Neural progenitor cell (in vitro differentiated cells): ENCODE measurements at places on chromosomes 6 and 20. TPM values are rescaled to one million over a fixed set of nuclear protein-coding genes. Genes with fewer than 3 reads are reported as not detected.

DNA sequence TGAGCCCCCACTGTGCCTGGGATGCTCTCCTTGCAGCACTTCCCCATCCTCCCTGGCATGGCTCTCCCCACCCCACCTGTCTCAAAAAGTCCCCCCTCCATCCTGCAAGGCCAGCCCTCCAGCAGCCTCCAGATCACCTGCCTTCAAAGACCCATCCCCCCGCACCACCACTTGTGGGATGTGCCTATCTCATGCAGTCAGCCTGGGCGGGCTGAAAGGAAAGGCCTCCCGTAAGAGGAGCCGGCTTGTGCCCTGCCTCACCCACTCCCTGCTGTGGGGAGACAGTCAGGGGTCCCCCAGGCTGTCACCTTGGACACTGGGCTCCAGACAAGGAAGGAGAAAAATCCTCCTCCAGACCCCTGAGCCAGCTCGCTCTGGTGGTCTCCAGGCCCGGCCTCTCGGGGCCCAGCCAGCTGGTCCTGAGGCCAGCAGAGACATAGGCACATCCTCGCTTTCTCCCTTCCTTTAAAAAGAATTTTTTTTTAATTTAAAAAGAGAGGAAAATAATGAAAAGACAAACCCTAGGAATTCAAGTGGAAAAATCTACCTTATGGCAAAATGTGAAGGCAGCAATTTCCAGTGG is 77.3 kb downstream of the GRM4 start:
- no peak overlapping the region for H3K27ac ChIP-seq
- peak; percentile 59 for DNase-seq
- H3K4me1 ChIP-seq, result peaks cover 9% of the 10 kb centered on the region
- H3K27me3 ChIP-seq, result no peaks in the 10 kb centered on the region
- no peaks in the 10 kb centered on the region for H3K36me3 ChIP-seq

- H3K27me3 ChIP-seq, result no peaks in the 10 kb centered on the region
- H3K4me1 ChIP-seq, result peaks cover 2% of the 10 kb centered on the region
- no peaks in the 10 kb centered on the region for H3K36me3 ChIP-seq
- no peak for DNase-seq
- no peak overlapping the region for H3K4me3 ChIP-seq
- H3K27ac ChIP-seq, result no peak overlapping the region
Measured at GRCh38 chr6:126293891-126294524, 45.9 kb upstream of the CENPW start.

- no peaks in the 10 kb centered on the region for H3K4me1 ChIP-seq
- no peaks in the 10 kb centered on the region for H3K27me3 ChIP-seq
- no peaks in the 10 kb centered on the region for H3K36me3 ChIP-seq
- H3K27ac ChIP-seq, result no peak overlapping the region
- DNase-seq, result peak; percentile 0
Measured at GRCh38 chr20:63532449-63532971, 4.7 kb downstream of the PTK6 start.

DNA sequence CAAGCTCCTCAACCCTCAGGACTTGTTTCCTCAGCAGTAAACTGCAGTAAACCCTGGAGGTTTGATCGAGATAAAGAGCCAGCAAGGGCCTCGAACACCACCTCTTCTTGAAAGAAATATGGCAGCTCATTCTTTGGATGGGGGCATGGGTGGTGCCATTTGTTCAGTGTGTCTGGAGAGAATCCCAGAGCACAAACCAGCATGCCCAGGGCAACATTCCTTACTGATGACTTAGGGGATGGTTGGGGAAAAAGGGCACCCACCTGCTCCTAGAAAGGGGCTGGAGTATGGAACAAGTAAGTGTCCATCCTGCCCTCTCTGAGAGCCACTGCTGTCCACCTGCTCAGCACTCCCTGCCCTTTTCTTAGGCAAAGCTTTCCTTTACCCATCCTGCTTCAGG is 31.3 kb upstream of the ZFAND3 start:
- no peak overlapping the region for H3K27ac ChIP-seq
- no peak for DNase-seq
- H3K4me3 ChIP-seq, result no peak overlapping the region

GRCh38 chr6:35903679-35904078 is 17.2 kb downstream of the SRPK1 start:
- H3K4me1 ChIP-seq, result no peaks in the 10 kb centered on the region
- H3K27ac ChIP-seq, result no peak overlapping the region
- no peaks in the 10 kb centered on the region for H3K36me3 ChIP-seq
- no peaks in the 10 kb centered on the region for H3K27me3 ChIP-seq

- H3K4me1 ChIP-seq, result peaks cover 27% of the 10 kb centered on the region
- no peaks in the 10 kb centered on the region for H3K27me3 ChIP-seq
- H3K27ac ChIP-seq, result no peak overlapping the region
- DNase-seq, result no peak
Measured at GRCh38 chr6:156953127-156953478, 175.9 kb downstream of the ARID1B start.

HLA-DPB1 gene
- 8.0 and 23.3 TPM in 2 replicates for total RNA-seq

ANKRD60 gene
- not detected in 2 replicates for total RNA-seq

GRCh38 chr6:161355696-161356095 is 81.8 kb upstream of the AGPAT4 start:
- no peaks in the 10 kb centered on the region for H3K4me1 ChIP-seq
- no peak overlapping the region for H3K27ac ChIP-seq
- H3K36me3 ChIP-seq, result no peaks in the 10 kb centered on the region
- no peaks in the 10 kb centered on the region for H3K27me3 ChIP-seq

DNA sequence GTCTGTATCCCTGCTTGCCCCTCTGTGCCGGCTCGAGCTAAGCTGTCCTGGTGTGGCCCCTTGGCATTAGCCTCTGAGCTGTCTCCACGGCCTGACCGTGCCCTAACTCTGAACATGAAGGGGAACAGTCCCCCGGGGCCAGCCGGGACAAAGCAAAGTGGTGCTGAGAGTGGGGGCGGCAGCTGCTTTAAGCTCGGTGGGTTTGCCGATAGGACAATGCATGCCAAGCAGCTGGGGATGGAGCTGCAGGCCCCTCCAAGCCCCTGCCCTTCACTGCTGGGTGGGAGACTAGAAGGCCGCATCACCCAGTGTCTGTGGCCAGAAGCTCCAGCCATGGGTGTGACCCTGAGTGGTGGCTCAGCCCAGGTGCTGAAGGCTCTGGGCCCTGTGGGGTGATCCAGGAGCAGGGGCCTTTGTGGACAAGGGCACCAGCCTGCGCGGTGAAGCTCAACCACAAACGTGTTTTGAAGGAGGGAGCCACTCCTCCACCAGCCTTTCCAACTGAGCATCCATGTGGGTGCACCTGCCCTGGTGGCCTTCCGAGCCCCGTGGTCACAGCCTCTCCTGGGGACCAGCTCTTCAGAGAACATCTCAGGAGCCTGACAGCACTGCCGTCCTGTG is 242.5 kb downstream of the ERMARD start:
- no peaks in the 10 kb centered on the region for H3K27me3 ChIP-seq
- no peak overlapping the region for H3K4me3 ChIP-seq
- peaks cover 3% of the 10 kb centered on the region for H3K4me1 ChIP-seq
- no peak for DNase-seq
- H3K27ac ChIP-seq, result no peak overlapping the region

- H3K4me1 ChIP-seq, result no peaks in the 10 kb centered on the region
- H3K36me3 ChIP-seq, result no peaks in the 10 kb centered on the region
- DNase-seq, result no peak
- no peaks in the 10 kb centered on the region for H3K27me3 ChIP-seq
Measured at GRCh38 chr6:89605861-89606260, 32.7 kb downstream of the LYRM2 start.
